Stimulated activated CD8-positive, alpha-beta memory T cell treated with anti-CD3 and anti-CD28 coated beads, Interleukin-15, amount 100 ng/mL, for 24 hours (primary cell): ENCODE measurements at places on chromosomes 3 and 15.

- DNase-seq: no peak
These were observed 100.5 kb downstream of the WDR72 start for GRCh38 chr15:53658827-53659555.

DNA sequence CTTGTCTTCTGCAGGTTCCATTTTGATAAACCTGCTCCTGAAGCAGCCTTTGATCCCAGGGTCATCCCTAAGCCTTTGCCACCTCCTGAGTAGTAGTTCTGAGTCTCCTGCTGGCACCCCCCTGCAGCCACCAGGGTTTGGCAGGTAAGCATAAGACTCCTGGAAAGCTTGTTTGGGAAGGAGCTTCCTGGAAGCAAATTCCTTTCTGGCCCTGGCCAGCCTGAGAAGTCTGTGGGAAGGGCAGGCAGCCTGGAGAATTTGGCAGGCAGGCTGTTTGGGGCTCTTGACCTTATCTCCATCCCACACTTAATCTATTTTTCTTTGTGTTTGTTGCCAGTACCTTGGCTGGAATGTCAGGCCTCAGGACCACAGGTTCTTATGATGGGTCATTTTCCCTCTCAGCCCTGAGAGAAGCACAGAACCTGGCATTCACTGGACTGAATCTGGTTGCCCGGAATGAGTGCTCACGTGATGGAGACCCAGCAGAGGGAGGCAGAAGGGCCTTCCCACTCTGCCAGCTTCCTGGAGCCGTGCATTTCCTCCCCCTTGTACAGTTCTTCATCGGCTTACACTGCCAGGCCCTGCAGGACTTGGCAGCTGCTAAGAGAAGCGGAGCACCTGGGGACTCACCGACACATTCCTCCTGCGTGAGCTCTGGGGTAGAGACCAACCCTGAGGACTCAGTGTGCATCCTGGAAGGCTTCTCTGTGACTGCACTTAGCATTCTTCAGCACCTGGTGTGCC, 13.4 kb downstream of the ATRIP start:
- DNase-seq: no peak

DNA sequence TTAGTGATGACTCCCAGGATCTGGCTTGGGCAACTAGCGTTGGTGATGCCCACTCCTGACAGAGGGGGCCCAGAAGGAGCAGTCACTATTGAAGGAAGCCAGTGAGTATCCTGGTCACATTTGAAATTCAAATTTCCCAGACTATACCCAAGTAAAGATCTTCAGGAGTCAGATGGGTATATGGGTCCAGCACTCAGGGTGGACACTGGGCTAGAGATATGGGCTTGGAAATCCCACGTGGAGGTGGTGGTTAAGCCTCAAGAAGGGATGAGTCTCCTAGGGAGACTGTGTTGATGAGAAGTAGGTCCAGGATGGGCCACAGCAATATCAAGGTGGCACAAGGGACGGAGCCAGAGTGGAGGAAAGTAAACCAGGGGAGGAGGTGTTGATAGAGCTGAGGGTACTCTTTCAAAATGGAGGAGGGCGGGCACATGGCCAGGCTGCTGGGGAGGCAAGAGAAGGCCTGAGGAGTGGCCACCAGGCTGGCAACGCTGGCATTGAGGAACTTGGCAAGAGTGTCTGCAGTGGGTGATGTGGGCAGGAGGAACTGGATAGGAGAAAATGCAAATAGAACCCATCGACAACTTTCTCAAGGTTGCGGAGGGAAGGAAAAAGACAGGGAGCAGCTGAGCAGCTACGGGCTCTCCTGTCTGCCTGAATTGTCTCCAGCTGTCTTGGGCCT, 3.7 kb upstream of the SLCO2A1 start:
- no peak for DNase-seq

- no peak for DNase-seq
These were observed 77.2 kb upstream of the CFAP20DC start for GRCh38 chr3:59127071-59127470.

DNA sequence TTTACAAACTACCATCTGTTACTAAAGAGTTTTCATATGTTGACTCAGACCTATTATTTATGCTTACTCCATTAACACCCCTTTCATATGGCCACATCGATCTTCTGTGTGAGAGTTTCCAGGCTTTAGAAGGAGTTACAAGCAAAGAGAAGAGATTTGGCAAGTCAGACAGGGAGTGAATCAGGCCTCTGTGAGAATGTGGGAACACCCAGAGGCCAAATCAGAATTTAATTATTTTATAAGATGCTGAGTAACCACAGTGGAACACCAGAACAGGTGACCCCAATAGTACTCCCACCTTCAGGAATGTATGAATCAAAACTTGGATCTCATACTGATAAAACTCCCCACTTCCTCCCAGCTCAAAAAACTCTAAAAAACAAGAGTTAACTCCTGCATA, 42.0 kb downstream of the IFT57 start:
- DNase-seq: no peak

- no peak for DNase-seq
These were observed 19.9 kb downstream of the KLF13 start for GRCh38 chr15:31346367-31347066.

- DNase-seq: no peak
These were observed 29.5 kb downstream of the NANOGP8 start for GRCh38 chr15:35055416-35056105.

- DNase-seq: no peak
These were observed 48.9 kb downstream of the CYP11A1 start for GRCh38 chr15:74318376-74319137.
